ENCODE measurements at places on chromosomes 16 and 17.
A peak's percentile ranks its signal among the peaks of the same experiment; 100 is the strongest.

DNA sequence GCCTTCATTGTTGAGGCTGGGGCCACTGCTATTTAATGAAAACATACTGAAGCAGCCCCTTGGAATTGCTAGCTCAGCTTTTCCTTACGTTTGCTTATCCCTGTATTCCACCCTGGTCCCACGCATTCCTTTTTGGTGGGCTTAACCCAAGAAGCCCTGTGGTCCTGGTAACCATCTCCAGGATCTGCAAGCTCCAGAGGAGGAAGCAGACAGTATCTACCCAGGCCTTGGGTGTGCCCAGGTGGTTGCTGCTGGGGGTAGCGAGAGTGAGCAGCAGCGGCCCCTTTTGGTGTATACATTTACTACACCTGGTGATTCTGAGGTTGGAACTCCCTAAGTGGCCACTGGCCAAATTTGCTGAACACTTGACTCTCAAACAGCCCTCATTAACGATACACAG, 97.7 kb downstream of the CBLN1 start:
- peak; percentile 13 for DNase-seq

DNA sequence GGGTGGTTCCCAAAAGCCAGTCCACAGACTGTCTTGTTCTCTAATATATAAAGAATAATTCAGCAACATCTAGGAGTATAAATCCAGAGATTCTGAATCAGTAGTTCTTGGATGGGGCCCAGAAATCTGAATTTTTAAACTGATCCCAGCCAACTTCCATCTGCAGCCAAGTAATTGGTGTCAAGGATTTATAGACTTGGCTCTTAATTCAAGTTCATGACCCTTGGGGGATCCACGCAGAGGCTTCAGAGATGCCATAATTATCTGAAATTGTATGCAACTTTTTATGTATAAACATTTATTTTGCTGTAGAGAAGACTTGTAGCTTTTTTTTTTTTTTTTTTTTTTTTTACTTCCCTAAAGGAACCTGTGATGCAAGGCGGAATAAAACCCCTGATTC, 60.6 kb downstream of the HLF start:
- no peak for DNase-seq

DNA sequence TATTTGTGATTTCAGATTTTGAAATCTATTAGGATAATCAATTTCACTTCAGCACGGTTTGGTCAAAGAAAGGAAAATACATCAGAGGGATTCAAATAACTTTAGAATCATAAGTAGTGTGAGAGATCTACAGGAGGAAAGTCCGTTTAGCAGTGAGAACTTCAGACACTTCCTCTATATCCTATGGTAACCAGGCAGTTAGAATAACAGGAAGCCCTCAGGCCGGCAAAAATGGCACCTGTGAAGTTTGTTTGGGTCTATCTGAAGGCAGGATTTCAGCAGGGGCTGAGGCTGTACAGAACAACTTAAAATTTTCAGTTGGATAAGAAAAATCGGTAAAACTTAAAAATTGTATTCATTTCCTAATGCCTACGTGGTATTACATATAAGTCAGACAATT, 24.9 kb downstream of the KCNJ16 start:
- no peak for DNase-seq

GRCh38 chr16:6498858-6499257, 833.8 kb upstream of the RBFOX1 start:
- DNase-seq = no peak

- DNase-seq = no peak
Measured at GRCh38 chr16:31409433-31409832, 16.3 kb downstream of the ITGAD start.

GRCh38 chr17:8628609-8629169, 1.8 kb downstream of the MYH10 start:
- DNase-seq = no peak

DNA sequence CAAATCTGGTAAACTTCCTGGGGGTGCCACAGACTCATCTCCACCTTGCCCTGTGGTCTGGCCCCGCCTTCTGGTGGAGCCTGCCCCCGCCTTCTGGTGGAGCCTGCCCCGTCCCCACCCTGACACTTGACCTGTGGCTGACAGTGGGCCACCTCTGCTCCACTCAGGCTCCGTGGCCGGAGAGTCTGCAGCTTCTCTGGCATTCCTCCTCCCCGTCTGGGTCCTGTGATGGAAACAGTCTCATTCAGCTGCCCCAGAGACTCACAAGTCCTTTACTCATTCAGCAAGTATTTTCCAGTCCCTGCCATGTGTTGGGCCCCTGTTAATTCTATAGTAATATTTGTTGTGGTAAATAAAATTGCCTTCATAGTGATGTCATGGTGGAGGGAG, 21.0 kb upstream of the G6PC1 start:
- no peak for DNase-seq

GRCh38 chr17:6061290-6061689, 8.9 kb upstream of the WSCD1 start:
- no peak for DNase-seq

DNA sequence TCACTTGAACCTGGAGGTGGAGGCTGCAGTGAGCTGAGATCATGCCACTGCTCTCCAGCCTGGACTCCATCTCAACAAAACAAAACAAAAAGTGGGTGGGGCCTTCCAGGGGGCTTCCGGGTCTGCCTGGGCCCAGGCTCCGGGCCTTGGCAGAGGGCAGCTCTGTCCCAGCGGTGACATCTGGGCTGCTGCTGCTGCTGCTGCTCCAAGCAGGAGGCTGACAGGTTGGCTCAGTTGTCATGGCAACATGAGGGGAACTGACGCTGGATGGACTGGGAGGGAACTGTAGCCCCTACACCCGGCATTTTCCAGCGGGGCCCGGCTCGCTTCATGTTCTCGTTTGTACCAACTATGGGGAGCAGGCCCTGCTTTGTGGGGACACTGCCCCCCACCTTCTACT, 4.0 kb downstream of the BAIAP3 start:
- DNase-seq = no peak

DNA sequence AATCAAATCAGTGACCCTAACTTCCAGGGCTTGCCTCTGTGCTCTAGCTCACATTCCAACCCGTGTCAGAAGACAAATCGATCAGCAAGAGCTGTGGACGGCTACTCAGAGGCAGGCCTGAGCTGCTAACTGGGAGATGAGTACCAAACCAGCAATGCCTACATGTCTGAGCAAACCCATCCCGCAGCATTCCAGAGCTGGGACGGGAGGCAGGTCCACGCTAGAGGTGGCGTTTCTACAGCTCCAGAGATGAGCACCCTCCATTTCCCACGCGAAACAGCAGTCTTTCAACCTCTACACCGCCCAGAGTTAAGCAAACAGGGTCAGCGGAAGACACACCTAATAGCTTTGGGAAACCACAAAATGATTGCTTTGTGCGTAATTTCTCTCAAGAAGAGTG, 6.5 kb downstream of the NXN start:
- no peak for DNase-seq

GRCh38 chr16:87240211-87241136, 76.7 kb downstream of the C16orf95 start:
- no peak for DNase-seq

- DNase-seq = no peak
Measured at GRCh38 chr17:16926061-16926511, 45.8 kb downstream of the TNFRSF13B start.

DNA sequence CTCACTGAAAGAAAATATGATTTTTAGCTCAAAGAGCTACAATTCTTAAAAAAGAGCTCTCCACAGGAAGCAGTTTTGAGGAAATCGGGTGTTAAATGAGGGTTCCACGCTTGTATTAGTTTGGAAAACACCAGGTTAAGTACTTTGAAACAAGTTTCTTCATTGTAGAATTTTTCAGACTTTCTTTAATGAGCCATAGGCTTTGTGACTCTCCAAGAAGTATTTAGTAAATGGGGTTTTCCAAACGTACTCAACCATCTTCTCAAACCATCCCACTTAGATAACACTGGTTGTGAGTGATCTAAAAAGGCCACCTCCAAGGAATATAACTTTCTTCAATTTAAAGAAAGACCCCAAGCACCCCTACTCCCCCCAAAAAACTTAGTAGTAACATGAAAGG, 2.7 kb downstream of the ULK2 start:
- no peak for DNase-seq

DNA sequence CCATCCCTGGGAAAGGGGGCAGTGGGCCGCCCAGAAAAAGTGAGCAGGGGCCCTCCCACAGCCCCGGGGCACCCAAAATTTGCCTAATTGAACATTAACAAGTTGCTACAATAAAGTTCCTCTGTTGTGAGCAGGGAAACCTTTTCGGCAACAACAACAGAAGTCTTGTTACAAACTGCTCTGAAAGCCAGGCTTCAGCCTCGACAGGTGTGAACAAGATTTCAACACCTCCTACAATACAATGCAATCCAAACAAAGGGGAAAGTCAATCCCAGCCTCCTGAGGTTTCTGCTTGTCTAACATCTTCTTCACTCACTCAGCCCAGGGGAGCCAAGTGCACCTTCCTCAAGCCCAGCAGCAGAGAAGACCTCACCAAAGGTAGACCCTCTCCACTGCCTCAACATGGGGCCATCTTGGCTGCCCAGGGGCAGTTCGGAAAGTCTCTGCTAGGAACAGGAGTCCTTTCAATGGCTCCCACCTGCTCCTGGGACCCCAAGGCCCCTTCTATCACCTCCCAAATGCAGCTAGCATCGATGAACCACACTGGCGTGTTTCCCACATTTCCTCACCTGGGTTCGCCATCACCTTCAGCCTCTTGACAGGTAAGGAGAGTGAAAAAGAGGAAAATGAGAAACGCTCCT, 19.1 kb downstream of the ZFHX3 start:
- no peak for DNase-seq

- DNase-seq = no peak
Measured at GRCh38 chr16:66503030-66503429, 46.9 kb downstream of the TK2 start.

DNA sequence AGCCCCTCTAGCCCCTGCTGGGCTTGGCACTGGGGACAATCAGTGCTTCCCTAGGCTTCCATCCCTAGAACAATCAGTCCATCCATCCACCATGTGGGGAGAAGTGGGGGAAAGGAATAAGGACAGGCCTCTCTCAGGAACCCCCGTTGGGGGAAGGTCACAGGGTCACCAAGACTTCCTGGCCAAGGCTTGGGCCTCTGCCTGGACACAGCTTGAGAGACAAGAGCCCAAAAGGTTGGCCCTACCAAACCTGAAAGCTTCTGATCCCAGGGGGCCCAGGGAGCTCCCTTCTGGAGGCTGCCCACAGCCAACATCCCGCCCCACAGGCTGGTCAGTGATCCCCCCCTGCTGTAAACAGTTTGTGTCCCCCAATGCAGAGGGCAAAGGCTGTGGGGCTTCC, 16.2 kb upstream of the MTMR4 start:
- DNase-seq = no peak

DNA sequence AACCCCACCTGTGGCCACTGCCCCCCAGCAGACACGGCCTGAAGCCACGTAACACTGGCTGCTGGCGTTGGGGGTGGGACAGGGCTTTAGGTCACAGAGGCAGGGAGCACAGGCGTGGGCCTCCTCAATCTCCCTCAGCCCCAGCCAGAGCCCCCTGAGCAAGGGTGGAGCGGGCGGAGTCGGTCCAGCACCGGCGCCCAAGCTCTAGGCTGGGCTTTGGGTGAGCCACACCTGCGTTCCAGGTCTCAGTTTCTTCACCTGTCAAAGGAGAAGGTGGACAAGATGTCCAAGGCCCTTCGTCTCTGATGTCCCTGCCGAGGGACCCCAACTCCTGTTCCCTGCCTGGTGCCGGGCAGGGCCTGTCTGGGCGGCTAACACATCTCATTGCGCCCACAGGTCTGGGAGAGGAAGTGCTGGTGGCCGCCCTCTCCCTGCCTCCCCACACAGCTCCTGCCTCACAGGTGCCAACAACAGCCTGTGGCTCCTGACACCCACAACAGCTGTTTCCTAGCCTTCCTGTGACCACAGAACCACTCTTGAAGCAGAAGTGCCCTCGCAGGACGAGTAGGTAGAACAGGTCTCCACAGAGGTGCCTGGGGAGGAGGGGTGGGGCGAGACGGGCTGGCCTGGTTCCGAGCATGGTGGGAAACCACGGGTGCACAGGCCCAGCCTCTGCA, 12.0 kb downstream of the FAM83G start:
- no peak for DNase-seq

GRCh38 chr16:4298761-4299522, 16.9 kb upstream of the GLIS2 start:
- peak; percentile 65 for DNase-seq

- DNase-seq = no peak
Measured at GRCh38 chr16:88787579-88788314, 2.7 kb upstream of the PIEZO1 start.

DNA sequence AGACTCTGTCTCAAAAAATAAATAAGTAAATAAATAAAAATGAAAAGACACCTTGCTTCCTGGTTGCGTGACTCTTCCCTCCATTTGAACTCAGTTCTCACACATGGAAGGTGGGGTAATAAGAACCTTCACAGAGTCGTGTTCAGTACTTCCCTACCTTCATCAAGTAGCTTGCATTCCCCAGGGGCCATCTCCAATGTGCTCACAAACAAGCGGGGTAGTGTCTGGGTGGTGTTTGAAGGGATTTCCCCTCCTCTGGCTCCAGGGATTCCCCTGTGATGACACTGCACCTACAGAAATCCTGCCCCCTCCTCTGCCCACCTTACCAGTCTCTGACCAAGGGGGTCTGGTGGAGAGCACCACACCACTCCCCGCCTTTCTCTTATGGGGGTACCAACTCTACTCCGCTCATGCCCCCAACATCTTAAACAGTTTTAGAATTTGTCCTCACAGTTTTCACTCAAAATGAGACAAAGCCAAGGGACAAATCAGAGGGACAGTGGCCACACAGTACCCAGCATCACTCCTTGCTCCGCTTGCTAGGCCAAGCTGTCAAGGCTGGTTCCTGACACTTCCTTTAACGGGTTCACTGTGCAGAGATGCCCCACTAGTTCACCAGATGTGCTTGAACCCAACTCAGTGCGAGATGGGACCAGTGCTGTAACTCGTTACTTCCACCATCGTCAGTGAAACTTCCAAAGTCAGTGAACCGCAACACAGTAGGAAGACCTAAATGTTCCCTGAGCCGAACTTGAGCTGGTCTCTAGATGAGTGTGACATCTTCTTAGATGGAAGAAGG, 69.1 kb downstream of the COPRS start:
- no peak for DNase-seq

- DNase-seq = no peak
Measured at GRCh38 chr16:86877108-86877507, 298.8 kb downstream of the FOXL1 start.
